Endothelial cell of coronary artery (primary cell): ENCODE measurements at places on chromosomes 16 and 17. TPM values are rescaled to one million over a fixed set of nuclear protein-coding genes. Genes with fewer than 3 reads are reported as not detected.

Gene TEKT3
- not detected in 2 replicates for total RNA-seq

Gene HOXB3
- total RNA-seq, result 9.1 and 12.2 TPM in 2 replicates

Gene TEX19
- total RNA-seq, result under 0.01 and 0.09 TPM in 2 replicates

Gene ANKFN1
- 0.09 TPM in 1 of 2 replicates, not detected in the other for total RNA-seq
